ENCODE measurements at places on chromosomes 1 and 21.

DNA sequence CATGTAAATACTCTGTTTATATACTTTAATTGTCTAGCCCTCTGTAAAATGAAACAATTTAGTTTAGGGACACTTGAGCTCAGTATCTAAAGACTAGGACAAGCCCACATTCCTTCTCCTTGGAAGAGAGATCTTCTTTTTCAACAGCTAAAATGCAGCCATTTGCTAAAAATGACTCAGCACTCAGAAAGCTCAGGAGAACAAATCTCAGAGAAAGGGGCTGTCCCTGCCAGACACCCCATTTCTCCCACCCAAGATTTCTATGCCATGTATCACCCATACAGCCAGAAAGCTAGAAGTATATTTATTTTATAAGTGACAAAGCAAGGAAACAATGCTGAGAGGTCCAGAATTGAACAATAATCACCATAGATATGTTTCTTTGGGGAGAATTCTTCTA, 23.2 kb upstream of the PRDX6 start:
- DNase-seq: no peak

GRCh38 chr1:151309811-151310323, 17.3 kb downstream of the PI4KB start:
- DNase-seq: no peak

- no peak for DNase-seq
These were observed 42.5 kb upstream of the SYT2 start for GRCh38 chr1:202752774-202753173.

DNA sequence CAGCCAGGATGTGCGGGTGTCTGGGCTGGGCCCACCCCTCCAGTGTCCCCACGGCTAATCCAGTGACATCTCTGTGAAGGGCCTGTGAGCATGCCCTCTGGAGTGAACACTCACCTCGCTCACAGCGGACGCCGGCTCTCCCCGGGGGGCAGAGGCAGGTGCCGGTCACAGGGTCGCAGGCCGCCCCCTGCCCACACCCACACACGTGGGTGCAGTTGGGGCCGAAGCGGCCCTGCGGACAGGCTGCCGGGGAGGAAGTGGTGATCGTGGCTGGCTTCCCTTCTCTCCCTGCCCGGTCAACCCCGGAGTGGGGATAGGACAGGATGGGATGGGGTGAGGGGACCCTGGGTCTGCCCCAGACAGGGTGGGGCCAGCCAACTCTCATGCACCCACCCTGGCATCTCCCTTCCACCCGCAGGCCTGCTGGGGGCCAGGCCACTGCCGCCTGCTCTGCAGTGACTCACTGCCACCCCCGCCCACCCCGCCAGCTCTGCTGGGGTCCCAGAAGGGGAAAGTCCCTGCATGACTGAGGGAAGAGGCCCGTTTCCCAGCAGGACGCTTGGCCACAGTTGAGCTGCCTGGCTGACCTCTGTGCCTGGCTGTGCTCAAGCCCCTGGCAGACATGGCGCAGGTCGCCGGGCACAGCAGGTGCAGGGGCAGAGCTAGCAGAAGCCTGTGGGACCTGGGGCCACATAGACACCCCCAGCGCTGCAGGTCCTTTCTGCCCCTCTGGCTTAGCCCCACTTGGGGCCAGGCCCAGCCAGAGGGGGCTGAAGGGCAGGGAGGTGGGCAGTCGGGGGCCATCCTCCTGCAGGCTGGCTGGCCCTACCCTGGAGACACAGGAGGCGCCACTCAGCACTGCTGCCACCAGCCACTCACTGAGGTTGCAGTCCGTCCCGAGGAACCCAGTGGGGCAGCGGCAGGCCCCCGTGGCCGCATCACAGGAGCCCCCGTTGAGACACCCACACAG, 41.6 kb downstream of the ARHGEF16 start:
- no peak for DNase-seq

GRCh38 chr1:89954401-89954800, 40.5 kb upstream of the ZNF326 start:
- no peak for DNase-seq

GRCh38 chr1:17067069-17067426, 13.2 kb upstream of the SDHB start:
- DNase-seq: no peak

DNA sequence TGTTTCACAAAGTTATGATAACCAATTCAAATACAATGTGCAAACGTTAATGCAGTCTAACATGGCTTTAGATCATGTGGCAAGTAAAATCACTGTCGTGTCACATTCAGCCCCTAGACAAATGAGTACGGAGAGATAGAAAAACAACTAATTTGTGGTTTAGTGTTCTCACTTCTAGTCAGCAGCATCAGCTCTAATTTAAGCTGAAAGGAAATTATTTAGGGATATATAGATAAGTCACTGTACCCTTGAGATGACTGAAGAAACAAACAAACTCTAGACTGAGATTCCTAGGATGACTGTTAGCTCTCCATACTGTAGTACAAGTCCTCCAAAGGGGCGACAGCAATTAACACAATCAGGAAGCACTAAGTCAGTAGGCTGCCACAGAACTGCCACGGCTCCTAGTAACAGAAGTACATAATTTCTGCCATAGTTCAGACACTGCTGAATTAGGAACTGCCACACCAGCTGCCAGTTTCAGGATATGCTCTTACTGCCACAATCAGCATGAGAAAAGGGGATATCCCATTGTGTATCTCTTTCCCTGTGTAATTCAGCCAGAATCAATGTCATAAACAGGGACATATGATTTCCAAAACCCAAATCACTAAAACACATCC, 150.4 kb upstream of the NEGR1 start:
- no peak for DNase-seq

Data from NCI-H2081 treated with DMSO at 0.1 percent for 48 hours (cell line).